ENCODE measurements at places on chromosomes 1 and 21.

DNA sequence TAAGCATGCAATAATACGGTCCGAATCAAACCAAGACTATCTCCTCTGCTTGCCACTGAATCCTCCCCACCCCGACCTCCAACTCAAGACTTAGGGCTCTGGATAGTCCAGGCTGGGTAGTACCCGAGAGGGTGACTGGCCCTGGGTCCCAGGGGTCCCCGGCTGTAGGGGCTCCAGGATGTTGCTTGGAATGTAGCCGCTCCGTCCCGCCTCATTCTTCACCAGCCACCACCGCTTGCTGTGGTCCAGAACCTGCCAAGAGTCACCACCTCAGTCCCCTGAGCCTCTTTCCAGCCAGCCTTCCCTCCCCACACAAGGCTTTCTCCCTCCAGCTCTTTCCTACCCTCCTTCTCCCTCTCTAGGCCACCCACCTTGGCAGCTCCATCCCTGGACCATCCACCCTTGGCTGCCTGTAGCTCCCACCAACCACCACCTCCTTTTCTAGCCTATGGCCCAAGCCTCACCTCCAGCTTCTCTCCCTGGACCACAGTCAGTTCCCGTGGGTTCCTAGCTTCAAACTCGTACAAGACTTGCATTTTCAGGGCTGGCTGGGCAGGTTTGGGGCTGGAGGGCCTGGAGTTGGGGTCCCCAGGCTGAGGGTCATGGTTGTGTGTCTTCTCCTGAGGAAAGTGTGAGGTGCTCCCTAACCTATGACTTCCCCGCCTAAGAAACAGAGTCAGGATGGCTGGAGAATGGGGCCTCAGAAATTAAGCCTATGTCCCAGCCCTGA, 10.9 kb upstream of the GSTM3 start:
- no peak for DNase-seq

DNA sequence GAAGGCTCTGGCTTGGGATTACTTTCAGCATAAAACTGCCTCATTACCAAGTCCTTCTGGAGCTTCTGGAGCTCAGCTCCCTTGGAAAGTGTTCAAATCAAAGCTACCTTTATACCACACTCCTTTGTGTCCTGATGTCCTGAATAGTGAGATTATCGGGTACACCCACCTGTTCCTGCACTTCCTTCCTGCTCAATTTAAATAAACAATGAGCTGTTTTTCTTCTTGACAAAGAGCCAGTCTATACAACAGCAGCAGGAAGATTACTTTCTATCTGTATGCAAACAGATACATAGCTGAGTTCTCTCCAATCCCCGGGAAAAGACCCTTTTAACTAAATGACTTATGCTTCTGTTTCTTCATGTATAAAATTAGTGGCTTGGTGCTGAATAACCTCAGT, 258.0 kb upstream of the FMN2 start:
- DNase-seq: no peak

DNA sequence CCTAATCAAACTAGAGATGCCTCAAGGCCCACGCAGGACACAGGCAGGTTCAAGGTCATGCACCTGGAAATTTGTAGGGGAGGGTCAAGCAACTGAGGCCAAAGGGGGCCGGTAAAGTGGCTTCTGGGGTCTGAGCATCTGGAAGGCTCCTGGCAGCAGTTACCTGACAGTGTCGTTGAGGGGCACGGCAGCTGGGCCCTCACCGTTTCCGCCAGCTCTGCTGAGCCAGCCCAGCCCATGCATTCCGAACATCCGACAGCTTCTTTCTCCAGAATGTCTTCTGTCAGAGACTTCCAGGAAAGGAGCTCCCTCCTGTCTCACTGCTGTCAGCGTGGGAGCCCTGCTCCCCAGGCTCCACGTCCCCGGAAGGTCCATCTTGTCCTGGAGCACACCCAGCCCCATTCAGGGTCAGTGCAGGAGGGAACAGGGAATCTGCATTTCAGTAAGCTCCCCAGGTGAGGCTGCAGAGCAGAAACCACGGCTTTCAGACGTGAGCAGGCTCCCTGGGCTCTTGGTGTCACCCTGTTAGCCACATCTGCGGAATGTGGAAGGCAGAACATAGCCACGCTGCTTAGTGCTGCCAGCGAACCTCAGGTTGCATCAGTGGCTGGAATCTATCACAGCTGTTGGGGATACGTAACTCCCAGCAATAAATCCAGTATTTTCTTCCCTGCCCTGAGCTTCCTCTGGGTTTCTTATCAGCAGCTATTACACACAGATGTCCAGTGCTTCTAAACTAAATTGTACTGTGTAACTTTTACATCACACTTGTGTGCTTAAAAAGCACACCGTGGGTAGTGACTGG, 36.3 kb upstream of the FAM3B start:
- DNase-seq: no peak

DNA sequence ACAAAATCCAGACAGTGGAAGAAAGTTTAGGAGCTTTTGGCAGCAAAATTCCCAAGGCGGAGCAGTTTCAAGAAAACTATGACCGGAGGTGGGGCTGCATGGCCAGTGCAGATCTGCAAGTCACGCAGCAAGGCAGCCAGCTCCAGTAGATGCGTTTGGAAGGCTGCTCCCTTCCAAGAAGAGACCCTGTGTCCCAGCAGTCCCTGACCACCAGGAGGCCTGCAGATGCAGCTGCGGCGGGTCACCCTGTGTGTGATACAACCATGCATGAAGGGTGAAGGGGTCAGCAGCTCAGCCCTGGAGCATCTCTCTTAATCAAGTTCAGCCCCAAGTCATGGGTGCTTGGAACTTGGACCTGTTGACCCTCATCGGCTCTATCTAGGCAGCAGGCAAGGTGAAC, 29.3 kb downstream of the GPR157 start:
- no peak for DNase-seq

GRCh38 chr1:9835758-9836631, 12.2 kb upstream of the CLSTN1 start:
- no peak for DNase-seq

GRCh38 chr1:245209658-245210435, 55.1 kb downstream of the KIF26B start:
- DNase-seq: no peak

DNA sequence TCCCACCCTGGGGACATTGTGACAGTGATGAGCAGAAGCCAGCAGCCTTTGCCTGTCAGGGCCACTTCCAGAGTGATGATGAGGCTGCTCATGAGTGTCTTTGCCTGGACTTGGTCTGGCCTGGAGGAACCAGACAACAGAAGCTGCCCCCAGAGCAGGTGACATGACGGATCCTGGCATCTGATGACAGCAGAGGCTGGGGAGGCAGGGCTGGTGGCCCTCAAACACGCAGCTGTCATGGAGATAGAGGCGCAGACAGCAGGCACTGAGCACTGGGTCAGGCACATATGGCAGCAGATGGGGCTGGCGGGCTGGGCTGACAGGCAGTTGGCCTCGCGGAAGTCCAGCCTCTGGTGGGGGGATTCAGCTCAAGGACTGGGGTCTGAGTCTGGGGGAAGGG, 66.4 kb upstream of the STUM start:
- no peak for DNase-seq

DNA sequence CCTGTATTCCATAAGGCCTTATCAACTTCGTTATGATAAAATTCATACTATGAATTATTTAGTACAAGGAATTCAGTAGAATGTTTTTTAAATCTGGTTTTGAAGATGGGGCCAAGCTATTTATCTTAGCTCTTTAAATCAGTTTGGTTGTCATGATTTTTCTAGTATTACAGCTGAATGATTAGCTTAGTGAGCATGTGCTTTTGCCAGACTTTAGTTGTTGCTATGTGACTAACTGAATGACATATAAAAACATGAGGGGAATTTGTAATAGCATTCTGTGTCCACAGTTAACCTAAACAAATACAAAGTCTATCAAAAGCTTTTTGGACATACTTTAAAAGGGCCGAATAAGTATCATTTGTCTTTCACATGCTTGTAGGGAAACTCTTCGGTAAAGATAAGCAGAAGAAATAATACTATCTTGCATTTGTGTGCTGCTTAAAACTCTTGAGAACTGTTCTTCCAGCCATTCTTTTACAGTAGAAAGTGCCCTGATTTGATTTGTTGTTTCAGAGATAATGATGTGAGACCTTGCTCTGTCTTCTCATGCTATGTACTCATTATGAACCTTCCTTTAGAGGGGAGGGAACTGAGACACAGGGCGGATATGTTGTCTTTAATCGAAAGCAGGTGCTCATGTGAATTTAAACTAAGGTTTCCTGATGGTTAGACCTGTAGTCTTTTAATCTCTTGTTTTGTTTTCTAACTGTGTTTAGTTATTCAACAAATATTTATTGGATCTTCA, 18.8 kb downstream of the NEK7 start:
- DNase-seq: no peak

DNA sequence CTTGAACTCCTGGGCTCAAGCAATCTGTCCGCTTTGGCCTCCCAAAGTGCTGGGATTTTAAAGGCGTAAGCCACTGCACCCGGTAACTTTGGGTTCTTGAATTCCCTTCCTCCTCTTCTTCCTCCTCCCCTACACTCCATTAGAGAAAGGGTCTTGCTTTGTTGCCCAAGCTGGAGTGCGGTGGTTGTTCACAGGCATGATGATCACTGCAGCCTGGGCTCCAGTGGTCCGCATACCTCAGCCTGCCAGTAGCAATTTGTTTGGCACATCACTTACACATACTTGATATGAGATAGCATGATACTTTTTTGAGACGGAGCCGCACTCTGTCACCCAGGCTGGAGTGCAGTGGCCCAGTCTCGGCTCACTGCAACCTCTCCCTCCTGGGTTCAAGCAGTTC, 2.2 kb downstream of the DEGS1 start:
- no peak for DNase-seq

DNA sequence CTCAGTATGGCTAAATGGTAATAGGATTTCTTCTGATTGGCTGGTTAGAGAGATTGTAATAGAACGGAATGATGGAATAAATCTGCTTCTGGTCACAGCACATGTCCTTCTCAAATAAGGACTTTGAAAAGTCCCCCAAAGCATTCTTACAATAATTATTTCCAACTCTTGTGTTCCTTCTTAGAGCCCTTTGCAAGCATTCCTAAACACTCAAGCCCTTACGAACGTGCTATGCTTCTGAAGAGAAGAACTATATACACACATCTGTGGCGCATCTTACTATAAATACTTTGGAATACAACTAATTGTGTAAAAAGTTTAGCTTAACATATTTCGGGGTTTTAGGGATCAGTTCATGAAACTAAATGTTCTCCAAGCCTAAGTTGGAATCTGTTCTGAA, 25.6 kb downstream of the CLIC4 start:
- DNase-seq: no peak

DNA sequence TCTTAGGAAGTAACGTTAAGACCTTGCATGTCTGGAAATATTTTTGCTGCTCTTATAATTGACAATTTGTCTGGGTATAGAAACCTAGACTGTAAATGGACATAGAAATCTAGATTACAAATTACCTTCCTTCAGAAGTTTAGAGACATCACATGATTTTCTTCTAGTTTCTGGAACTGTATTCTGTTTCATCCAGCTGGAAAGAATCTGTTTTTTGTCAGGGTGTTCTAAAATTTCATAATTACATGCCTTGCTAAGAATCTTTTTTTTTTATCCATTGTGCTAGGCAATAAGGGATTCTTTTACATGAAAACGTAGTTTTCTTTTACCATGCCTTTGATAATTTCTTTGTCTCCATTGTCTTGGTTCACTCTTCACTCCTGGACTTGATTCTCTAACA, 20.7 kb upstream of the S100A7 start:
- no peak for DNase-seq

GRCh38 chr1:170402476-170403311, 129.3 kb upstream of the GORAB start:
- peak; percentile 6 for DNase-seq

DNA sequence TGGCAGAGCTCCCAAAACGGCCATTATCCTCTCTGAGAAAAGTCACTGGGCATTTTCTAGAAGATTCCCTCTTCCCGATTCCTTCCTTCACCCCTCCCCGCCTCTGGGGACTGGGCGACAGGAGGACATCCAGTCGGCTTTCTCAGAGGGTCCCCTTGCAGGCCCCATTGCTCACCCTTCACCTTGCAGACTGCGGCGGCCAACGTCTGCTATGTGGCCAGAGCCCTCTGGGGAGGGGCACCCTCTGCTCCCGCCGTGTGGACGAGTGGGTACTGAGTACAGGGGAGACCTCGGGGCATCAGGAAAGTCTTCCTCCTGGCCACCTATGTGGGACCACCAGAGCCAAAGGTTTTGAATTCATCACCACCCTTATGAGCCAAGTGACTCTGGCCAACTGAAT, 293.5 kb upstream of the VAMP3 start:
- no peak for DNase-seq

DNA sequence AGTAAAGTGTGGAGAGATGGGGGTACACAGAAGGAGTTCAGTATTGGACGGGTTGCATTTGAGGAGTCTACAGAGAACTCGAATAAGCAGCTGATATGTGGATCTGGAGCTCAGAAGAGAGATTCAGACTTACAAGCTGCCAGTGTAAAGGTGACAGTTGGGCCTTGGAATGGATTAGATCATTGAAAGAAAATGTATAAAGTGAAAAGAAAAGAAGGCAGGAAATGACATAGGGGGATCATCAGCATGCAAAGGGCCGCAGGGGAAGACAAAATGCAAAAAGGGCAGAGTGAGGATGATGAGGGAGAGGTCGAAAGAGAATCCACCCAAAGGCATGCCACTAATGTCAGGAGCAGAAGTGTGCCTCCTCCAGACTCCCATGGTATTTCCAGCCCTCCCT, 273.3 kb downstream of the TNR start:
- no peak for DNase-seq

- DNase-seq: no peak
Observed at GRCh38 chr1:230825761-230826160, 42.6 kb downstream of the C1orf198 start.
